NCI-H1417 treated with DMSO at 0.1 percent for 48 hours (cell line): ENCODE measurements at places on chromosomes 3 and 15.

- DNase-seq, result no peak
These were observed 337.2 kb downstream of the SATB1 start for GRCh38 chr3:18087988-18088387.

- DNase-seq, result no peak
These were observed 128.8 kb upstream of the LMOD3 start for GRCh38 chr3:69251078-69251805.

- no peak for DNase-seq
These were observed 23.3 kb upstream of the TF start for GRCh38 chr3:133722935-133723334.

DNA sequence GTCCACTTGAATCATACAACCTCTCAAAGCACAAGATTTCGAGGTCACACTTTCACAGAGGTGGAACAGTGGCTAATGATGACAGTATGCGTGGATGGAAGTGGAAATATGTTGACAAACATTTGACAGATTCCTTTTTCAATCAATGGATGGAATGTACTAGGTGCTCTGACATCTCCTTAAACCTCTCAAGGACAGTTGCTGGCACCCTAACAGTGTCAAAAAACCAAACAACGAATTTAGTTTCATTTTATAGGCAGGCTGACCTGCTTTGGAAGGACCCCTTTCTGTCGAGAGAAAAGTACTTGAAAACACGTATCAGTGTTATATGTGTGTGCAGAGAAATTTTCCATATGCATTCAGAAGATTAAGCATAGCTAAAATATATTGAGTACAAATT lies 779.8 kb upstream of the LMCD1 start:
- no peak for DNase-seq

- DNase-seq, result no peak
These were observed 162.3 kb downstream of the GABRG3 start for GRCh38 chr15:27133249-27133648.

DNA sequence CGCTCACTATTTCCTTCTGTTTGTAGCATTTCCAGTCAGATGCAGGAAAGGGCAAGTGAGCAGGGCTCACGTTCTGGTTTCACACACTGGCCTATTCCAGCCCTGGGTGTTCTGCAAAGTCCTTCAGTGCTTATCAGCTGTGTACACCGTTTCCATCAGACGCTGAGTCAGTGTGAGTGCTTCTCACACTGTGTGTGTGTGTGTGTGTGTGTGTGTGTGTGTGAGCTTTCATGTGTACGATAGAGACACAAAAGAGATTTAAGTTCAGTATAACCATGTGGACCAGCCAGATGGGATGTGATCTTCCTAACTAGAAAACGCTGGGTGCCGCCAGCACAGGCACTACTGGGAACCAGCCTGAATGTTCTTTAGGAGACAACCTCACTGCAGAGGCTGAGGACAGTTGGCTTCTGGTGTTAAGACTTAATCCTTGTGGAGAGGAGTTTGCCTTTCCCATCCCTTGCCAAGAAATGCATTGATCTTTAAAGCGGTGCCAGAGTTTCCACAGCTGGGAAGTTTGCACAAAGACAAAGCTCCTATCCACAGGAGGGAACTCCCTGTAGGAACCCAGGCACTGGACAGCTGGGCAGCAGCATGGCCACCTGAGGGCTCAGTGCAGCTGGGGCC lies 3.9 kb upstream of the CHSY1 start:
- DNase-seq, result no peak

GRCh38 chr15:56460071-56460470 lies 4.9 kb downstream of the MNS1 start:
- DNase-seq, result no peak

DNA sequence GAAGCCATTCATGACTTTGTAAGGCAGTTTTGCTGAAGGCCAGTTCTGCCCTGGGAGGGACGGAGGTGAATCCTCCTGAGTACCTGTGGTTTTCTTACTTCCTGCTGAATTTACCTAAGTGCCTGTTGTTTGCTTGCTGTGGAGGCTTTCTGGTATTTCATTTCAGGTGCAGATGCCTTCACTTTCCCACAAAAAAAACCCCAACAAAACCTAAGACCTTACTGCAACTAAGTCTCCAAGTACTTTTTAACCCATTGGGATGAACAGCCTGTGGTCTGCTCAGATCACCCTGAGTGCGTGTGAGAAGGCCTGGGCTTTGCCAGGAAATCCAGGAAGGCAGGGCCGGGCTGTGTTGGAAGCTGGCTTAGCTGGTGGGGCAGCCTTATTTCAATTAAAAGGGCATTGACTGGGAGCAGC lies 65.3 kb downstream of the IGF1R start:
- DNase-seq, result no peak

- no peak for DNase-seq
These were observed 21.7 kb downstream of the ATG3 start for GRCh38 chr3:112539825-112540650.

DNA sequence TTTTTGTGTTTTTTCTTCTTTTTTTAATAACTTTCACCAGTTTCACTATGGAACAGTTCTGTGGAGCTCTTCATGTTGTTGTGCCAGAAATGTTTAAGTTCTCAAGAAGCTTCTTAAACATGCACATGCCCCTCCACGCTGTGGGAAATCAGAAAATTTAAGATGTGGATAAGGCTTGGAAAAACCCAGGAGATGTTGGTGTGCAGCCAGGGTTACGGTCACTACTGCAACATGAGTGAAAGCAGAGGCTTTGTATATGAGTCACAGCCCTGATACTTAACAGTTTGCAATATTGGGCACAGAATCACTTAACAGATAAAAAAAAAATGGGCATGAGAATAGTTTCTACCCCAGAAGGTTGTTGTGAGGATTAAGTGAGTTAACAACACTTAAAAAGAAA lies 399.9 kb downstream of the LRTM1 start:
- no peak for DNase-seq
